Left colon (tissue), 2 donors: ENCODE measurements at places on chromosomes 5 and 9.

- DNase-seq: peak; percentile 4
These were observed 1000.5 kb downstream of the PTPRD start for GRCh38 chr9:9612270-9612669.

- DNase-seq: no peak
These were observed 29.5 kb upstream of the ALDH1B1 start for GRCh38 chr9:38362852-38363588.

DNA sequence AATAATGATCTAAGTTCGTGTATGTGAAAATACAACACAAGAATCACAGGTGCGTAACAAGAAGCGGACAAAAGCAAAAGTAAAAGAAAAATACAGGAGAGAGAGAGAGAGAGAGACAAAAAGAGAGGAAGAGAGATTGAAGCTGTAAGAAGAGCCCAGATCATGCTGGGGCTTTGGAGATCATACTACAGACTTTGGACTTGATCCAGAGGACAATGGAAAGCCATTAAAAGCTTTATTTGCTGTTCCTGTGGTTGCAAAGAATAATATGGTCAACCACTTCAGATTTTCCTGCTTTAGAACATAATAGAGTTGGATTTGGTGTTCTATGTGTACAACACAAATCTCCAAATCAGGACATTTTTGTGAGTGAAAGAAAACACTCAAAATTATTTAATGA, 561.4 kb downstream of the CAAP1 start:
- DNase-seq: no peak

DNA sequence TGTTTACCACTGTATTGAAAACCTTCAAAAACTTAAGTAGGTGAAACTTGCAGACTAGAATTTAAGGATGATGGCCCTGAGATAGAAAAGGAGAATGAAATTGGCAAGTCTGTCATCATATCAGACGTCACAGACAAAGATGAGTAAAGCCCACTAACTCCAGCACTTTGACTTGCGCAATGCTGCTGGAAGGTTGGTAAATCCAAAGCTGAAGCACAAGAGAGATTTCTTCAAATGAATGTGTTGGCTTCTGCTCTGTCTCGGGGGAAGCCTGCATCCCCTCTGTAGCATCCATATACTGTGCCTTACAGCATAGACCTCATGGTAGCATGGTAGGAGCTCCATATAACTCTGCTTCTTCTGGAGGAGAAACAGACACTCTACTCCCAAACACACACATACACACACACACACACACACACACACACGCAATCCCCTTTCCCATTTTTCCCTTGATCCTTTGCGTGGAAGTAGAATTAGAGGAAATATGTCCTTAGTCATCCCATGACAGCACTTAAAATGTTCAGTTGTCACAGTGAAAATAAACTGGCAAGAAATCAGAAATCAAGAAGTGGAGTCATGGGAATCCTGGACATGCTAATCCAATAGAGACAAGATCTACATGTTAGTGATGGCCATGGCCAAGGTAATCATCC, 241.5 kb downstream of the NR3C1 start:
- DNase-seq: no peak

GRCh38 chr5:150338546-150338945, 19.0 kb upstream of the TCOF1 start:
- no peak for DNase-seq

GRCh38 chr5:67493676-67494075, 297.1 kb upstream of the CD180 start:
- peak; percentile 48 for DNase-seq

DNA sequence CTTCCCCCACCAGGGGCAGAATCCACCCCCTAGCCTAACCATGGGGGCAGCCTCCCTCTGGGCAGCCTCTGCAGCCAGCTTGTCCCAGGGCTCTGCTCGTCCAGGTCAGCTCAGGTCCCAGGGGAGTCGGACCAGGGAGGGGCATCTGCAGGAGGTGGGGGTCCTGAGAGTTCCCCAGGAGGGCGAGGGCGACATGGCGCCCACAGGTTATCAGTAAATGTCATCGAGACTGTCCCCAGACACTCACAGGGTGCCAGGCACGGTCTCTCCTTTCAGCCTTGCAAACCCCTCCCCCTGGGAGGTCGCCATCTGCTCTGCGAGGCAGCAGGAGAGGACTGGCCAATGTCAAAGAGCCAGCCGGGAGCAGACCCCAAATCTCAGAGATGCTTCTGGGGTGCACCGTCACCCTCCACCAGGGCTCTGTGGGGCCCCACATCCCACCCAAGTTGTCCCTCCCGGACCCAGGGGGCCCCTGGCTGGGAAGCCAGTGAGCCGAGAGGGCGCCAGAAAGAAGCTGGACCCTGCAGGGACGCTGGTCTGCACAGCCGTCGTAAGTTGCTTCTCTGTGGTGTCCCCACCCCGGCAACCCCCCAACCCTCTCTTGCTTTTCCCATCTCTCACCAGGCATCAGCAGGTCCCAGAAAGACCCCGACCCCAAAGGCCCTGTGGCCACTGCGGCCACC, 69.3 kb downstream of the NTNG2 start:
- DNase-seq: no peak
